Non-pigmented ciliary epithelial cell (primary cell): ENCODE measurements at places on chromosomes 16 and 17.

DNA sequence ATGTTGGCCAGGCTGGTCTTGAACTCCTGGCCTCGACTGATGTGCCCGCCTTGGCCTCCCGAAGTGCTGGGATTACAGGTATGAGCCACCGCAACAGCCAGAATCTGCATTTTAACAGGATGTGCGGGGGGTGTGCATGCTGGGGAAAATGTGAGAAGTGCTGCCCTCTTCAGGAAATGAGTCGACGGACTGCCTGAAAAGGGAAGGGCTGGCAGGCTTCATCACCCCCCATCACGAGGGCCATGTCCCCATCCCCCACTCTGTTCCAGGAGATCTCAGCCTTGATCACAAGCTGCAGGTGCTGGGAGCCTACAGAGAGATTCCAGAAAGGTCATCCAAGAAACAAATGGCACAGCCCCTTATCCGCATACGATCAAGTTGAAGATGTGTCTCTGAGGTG, 195.3 kb upstream of the RPL38 start:
- DNase-seq: no peak

GRCh38 chr17:48561884-48562810, 16.0 kb downstream of the HOXB4 start:
- DNase-seq: no peak

GRCh38 chr17:41860254-41860931, 4.8 kb downstream of the KLHL11 start:
- DNase-seq: no peak

GRCh38 chr17:51118330-51119195, 2.1 kb downstream of the SPAG9 start:
- no peak for DNase-seq

- peak; percentile 97 for DNase-seq
Measured at GRCh38 chr16:3157229-3158025, 22.6 kb downstream of the ZNF213 start.

DNA sequence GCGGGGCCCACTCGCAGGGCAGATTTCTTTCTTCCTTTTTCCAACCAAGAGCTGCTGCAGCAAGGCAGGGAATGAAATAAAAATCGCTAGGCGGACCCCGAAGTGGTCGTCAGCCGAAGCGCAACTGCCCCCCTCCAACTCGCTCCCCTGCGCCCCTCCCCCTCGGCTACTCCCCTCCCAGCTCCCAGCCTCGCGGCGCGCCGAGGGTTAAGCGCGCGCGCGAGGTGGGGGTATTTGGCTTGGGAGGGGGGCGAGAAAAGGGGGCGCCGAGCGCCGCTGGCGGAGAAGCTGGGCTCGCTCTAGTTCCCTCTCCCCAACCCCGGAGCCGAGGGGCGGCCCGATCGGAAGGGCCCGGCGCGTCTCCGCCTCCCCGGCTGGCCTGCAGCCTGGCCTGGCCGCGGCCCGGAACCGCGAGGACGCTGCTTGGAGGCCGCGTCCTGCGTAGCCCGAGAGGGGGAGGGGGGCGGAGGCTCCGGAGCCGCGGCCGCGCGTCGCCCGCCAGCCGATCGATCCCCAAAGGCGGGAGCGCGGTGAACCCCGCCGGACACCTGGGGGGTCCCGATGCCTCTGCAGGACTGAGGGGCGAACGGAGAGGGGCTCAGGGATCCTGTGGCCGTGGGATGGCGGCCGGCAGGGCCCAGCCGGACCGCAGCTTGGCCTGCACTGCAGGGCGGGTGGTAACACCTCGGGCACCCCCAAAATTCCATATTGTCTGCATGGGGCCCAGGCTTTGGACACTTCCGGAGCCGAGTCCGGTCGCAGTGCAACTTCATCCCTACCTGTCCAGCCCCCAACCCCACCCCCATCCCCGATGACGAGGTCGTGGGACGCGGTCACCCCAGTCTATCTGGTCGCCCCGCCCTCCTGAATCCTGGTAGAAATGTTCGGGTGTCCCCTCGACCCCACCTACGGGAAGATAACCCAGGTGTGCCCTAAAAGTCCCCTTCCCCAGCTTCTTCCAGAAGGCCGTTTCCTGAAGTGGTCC, 4.9 kb upstream of the CBX4 start:
- DNase-seq: no peak

GRCh38 chr17:50394711-50395110, 2.6 kb downstream of the LRRC59 start:
- no peak for DNase-seq

- DNase-seq: no peak
Measured at GRCh38 chr16:14302399-14303181, 231.5 kb downstream of the MRTFB start.
